Activated CD4-positive, alpha-beta T cell treated with anti-CD3 and anti-CD28 coated beads, Interleukin-2, amount 10 ng/mL, durations not matched to agents 24 days and 14 days (primary cell): ENCODE measurements at places on chromosomes 6 and 20. TPM values are rescaled to one million over a fixed set of nuclear protein-coding genes. Genes with fewer than 3 reads are reported as not detected.
A peak's percentile ranks its signal among the peaks of the same experiment; 100 is the strongest.

GRCh38 chr6:168217880-168218537 is 101.6 kb downstream of the DACT2 start:
- DNase-seq = no peak

DNA sequence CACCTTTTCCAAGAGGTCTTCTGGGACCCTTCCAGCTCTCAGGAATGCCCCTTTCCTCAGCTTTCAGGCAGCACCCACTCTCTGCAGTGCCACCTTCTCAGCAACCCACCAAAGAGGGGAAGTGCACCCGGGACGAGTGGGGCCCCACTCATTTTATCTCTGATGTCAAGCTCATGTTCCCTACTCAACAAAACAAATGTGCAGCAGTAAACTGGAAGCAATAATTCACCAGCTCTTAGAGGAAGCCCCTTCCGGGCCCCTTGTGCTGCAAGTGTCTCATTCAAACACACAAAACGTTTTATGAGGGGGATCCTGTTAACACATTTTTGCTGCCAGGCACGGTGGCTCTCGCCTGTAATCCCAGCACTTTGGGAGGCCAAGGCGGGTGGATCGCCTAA is 13.6 kb downstream of the GFOD1 start:
- no peak for DNase-seq

- DNase-seq = no peak
These were observed 1.7 kb upstream of the NKX2-2 start for GRCh38 chr20:21515300-21516179.

DNA sequence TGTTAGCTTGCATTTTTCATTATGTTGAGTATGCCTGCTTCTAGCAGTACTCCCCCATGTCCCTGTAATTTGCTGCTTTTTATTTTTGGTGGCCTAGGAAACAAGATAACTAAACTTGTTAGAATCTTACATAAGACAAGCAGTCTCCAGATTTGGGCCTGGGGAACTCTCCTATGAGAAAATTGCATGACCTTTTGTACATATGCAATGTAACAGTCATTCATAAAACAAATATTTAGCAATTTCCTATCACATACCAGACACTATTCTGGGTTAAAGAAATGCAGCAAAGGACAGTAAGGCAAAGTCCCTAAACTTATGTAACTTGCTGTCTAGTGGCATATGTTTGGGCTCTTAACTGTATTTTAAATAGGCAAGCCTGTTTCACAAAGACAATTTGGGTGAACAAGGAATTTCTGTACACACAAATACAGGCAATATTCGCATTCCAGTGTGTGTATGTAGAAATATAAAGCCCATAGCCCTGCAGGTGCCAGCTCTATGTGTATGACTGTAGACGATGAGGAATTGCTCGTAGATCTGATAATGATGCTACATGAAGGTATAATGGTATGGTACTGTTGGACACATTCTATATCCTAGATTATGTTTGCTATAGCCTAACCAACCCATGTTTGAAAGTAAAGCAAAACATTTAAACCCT is 305.2 kb upstream of the CITED2 start:
- DNase-seq = no peak

GRCh38 chr6:158769234-158769770 is 49.9 kb downstream of the EZR start:
- DNase-seq = peak; percentile 58

DNA sequence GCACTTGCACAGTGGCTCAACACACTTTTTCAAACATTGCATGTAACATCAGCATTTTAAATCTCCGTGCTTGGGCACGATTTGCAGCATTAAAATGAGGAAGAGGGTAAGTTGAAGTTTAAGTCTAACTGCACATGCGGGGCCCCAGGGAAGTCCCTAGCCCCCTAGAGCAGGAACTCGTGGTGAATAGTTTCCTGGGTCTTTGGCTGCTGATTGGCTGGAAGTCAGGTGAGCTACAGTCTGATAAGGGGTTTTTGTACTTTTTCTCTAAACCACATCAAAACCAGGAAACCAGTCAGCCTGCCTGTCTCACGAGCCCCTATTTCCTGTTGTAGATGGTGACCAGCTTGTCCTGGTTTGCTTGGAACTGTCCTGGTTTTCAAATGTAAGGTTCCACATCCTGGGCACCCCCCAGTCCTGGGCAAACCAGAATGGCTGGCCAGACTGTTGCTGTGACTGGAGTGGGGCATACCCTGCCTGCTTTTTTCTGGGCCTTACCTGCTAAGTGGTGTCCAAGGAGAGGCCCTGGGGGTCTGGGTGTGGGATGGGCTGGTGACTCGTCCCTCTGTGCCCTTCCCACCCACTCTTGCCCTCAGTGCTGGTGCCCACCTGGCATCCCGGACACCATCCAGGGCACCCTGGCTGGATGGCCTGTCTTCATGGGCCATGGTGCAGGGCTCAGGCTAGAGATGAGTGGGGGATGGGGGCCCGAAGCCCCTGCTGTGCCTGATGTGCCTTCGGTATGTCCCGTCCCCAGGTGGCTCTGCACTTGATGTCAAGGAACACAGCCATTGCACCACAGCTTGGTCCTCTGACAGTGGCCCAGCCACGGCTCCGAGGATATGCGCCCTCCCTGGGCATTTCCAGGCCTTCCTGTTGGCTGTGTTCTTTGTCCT is 31.8 kb downstream of the SUN5 start:
- peak; percentile 94 for DNase-seq

DNA sequence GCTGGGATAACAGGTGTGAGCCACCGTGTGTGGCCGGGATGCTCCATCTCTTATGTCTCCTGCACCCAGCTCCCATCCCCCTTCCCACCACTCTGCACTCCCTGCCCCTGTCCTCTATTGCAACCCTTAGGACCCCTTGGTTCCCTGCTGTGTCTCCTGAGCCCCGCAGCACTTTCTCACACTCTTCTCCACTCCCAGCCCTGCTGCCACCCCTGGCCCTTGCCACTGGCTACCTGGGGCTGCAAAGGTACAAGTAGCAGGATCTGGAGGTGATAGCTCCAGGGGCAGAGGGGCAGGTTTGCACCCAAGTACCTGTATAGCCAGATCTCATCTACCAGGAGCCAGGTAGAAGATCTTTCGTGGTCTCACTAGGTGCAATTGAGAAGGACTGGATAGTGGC is 6.6 kb upstream of the CPXM1 start:
- no peak for DNase-seq

GRCh38 chr6:138778331-138778730 is 4.8 kb downstream of the CCDC28A start:
- no peak for DNase-seq

DNA sequence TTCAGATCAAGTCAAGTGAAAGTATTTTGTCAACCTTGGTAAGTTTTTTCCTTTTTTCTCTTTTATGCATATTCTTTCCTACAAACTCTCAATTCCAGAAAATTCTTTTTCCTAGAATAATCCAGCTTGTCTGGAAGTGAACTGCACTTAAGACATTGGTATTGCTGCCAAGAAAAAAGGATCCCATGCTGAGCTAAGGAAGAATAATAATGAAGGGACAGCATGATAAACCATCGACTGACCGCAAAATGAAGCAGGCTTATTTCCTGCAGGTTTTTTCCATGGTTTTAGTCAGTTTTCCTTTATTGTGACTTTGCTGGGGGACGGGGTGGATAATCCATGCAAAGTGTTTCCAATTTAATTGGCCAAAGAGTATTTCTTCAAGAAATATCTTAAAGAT is 857.6 kb upstream of the SLC35B3 start:
- no peak for DNase-seq

- no peak for DNase-seq
These were observed 13.9 kb downstream of the MACROD2 start for GRCh38 chr20:14009208-14009607.

GRCh38 chr20:63617092-63617875 is 9.6 kb downstream of the GMEB2 start:
- DNase-seq = no peak

DNA sequence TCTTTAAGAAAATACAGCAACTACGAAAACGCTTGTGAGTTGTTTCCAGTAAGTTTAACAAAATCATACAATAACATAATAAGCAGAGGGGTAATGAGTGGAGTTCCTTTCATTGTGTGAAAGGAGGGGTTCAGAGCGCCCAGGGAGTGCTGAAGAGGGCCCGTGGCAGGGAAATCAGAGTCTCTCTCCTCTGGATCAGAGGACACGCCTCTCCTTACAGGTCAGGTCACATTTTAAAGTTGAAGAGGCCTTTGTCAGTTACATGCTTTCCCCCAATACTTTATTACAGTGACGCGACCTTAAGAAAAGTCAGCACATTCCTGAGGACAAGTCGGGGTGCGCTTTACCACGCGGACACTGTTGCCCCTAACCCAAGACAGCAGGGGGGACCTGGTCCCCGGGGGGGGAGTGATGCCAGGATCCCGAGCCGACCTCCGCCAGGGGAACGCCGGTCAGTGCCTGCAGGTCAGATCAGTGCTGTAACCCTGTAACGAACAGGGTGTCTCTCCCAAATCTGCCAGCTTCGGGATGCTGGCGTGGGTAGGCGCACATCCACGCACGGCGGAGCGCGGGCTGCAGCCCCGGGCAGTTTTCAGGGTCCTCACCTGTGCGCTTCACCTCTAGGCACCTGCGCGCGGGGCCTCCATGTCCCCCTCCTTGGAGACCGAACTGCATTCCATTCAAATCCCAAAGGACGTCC is 848 bp downstream of the DACT2 start:
- DNase-seq = no peak

DNA sequence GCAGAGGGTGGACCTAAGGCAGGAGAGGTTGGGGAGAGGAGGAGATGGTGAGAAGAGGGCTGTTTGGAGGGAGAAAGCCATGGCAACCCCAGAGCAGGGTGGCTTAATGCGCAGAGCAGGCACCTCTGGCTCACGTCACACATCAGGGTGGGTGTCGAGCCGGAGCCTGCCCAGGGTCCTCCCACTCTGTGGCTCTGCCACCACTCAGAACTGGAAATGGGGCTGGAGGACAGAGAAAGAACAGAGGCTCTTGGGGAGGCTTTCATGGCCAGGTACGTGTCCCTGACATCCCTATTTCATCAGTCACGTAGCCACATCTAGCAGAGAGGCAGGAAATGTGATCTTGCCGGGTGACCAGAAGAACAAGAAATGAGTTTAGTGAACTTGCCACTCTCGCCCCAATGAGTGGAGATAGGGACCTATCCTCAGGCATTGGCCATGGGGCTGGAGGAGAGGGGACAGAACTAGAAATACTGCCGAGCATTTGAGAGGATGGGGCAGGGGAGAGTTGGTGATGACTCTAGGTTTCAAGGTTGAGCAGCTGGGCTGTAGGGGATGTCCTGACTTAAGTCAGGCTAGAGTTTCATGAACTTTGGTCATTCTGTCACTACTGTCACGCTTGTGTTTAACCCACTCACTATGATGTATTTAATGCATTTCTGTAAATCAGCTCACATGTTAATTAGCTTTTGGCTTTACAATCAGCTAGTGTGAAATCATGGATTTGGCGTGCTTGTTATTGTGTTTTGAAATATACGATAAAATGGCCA is 52.7 kb downstream of the CDH26 start:
- no peak for DNase-seq

DNA sequence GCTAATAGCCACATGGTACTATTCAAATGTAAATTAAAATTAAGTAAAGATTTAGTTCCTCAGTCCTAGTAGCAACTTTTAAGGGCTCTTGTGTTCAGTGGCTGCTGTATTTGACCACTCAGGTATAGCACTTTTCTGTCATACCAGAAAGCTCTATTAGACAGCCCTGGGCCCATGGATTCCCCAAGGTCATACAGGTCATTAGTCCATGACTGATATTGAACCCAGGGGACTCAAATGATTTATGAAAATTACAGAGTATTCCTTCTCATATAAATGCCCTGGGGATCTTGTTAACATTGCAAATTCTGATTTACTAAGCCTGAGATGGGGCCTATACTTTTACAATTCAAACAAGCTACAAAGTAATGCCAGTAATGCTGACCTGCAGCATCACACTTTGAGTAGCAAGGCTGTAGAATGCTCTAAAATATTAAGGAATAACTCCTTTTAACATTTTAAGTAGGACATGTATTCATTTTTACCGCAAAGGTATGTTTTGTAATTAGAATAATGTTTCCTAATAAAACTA is 29.6 kb downstream of the RNF217 start:
- no peak for DNase-seq

GRCh38 chr6:141265756-141266623 is 866.7 kb upstream of the GJE1 start:
- DNase-seq = no peak

DNA sequence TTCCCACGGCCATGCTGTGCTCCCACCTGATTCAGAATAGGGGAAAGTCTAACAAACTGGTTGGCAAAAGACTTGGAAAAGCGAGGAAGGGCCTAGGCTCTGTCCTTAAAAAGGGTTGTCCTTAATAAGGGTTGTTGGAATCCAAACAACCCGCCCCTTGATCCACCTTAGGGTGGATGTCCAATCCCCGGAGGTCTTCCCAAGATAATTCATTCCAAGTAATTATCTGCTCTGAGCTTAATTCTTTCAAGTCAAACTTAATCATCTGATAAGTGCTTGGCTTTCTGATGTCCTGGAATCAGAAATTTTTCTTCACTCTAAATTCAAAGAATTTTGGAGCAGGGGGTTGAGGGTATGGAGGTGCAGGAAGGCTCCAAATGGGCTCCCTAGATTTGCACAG is at the start of gene KHDC1L:
KHDC1L (minus strand) TSS at position 101 of the 400 bp plus-strand sequence; CDS start at position 13, 88 bp downstream.
- no peak for DNase-seq

GRCh38 chr6:3718407-3718806 is 33.1 kb downstream of the PXDC1 start:
- DNase-seq = no peak

- no peak for DNase-seq
These were observed 30.4 kb downstream of the AKIRIN2 start for GRCh38 chr6:87671555-87672029.

DNA sequence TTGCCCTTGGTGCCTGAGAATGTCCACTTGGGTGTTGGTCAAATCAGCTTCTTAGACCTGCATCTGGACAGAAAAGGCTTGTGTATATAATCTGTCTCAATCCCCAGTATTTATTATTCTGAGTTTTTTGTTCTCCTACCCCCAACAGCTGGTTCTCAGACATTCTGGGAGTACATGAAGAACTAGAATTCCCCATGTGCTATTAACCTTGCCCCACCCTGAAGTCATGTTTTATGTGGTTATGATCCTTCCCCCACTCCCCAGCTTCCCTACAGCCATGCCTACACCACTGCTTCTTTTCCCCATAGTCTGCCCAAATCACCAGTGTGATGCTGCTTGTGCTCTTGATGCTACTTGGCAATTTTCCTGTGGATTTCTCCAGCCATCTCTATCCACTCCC is 157.0 kb downstream of the ADAT2 start:
- DNase-seq = no peak

Gene CD83
- total RNA-seq = 80.2 and 84.8 TPM in 2 replicates

Gene PRDM13
- total RNA-seq = 0.05 TPM in 1 of 2 replicates, not detected in the other

Gene EPHA7
- total RNA-seq = not detected in 2 replicates

Gene NR2E1
- total RNA-seq = not detected in 2 replicates

Gene C4A
- total RNA-seq = 2.7 and 3.3 TPM in 2 replicates

Gene MTFR2
- 24.4 and 24.6 TPM in 2 replicates for total RNA-seq

Gene FAM50B
- total RNA-seq = 9.8 and 10.0 TPM in 2 replicates

Gene ENPP1
- 0.58 and 0.66 TPM in 2 replicates for total RNA-seq

Gene CCM2L
- not detected in 2 replicates for total RNA-seq

Gene OR2J1
- not detected in 2 replicates for total RNA-seq
